ENCODE measurements at places on chromosomes 7 and 10.

- no peak for DNase-seq
Measured at GRCh38 chr10:4473977-4474376, 352.0 kb upstream of the AKR1E2 start.

DNA sequence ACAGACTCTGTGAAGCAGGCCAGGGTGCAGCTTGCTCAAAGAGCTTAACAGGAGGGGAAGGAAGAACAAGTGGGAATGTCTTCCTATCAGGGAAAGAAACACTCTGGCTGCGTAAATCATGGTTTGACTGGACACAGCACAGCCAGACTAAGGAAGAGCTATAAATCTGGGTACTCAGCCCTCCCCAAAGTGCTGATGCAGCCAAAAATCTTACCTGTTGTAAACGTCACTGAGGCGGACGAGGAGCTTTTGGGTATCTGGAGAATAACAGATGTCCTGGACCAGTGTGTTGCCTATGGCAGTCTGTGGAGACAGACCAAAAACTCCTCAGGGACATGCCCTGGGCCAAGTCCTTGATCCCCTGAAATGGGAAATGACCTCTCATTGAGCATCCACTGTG lies 43.1 kb upstream of the HNRNPH3 start:
- no peak for DNase-seq

DNA sequence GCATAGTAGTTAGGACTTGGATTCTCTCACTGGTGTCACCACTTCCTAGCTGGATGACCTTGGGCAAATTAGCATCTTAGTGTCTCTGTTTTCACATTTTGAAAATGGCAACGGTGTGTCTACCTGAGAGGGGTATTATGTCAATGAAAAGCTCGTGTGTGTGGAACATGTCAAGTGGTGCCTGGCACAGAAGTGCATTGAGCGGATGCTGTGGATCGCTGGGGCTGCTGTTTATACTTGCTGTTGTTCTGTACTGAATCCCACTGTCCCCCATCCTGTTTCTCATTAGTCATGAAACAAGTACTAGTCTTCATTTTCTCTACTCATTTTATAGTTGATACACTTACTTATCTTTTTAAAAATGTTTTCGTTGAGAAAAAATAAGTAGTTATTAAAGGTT lies 26.1 kb downstream of the RBM33 start:
- DNase-seq = no peak

GRCh38 chr10:11162828-11163599 lies 145.3 kb downstream of the CELF2 start:
- DNase-seq = no peak

DNA sequence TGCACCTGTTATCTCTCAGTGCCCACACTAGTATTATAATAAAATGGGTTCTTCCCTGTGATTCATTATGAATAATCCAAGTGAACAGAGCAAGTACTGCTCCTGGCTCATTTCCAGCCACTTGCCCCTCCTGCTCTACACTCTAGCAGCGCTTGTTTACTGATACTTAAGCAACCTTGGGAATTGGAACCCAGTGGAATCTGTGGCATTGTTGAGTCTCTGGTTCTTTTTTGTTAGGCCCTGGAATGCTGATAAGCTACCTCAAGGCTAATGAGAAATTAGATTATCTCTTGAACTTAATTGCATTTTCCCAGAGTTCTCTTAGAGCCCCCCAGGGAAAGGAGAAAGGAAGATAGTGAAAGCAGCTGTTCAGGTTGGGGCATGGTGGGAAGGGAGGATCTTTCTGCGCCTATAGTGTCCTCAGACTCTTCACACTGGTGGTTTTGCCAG lies 34.0 kb downstream of the PRKAR2B start:
- DNase-seq = peak; percentile 72

- no peak for DNase-seq
Measured at GRCh38 chr10:97207756-97208346, 22.1 kb upstream of the SLIT1 start.

GRCh38 chr10:70981171-70981836 lies 92.9 kb upstream of the PCBD1 start:
- no peak for DNase-seq

GRCh38 chr7:35359423-35359822 lies 105.5 kb upstream of the TBX20 start:
- DNase-seq = no peak

- DNase-seq = no peak
Measured at GRCh38 chr7:30302656-30303311, 18.4 kb downstream of the ZNRF2 start.

GRCh38 chr7:142720172-142720773 lies 29.0 kb upstream of the PRSS1 start:
- DNase-seq = no peak

DNA sequence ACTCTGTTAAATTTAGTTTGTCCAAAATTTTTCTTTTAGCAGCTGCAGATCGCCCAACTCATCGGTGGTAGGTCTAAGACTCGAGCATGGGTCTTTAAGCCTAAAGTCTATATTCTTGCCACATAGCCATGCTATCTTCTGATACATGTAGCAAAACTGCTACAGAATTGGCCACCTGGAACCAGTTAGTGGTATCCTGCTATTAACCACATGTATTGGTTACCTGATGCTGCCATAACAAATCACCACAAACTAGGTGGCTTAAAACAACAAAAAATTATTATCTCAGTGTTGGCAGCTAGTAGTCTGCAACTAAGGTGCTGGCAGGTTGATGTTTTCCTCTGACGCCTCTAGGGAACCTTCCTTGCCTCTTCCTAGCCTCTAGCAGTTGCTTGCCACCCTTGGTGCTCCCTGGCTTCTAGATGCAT lies 96.7 kb upstream of the PIK3CG start:
- DNase-seq = no peak

DNA sequence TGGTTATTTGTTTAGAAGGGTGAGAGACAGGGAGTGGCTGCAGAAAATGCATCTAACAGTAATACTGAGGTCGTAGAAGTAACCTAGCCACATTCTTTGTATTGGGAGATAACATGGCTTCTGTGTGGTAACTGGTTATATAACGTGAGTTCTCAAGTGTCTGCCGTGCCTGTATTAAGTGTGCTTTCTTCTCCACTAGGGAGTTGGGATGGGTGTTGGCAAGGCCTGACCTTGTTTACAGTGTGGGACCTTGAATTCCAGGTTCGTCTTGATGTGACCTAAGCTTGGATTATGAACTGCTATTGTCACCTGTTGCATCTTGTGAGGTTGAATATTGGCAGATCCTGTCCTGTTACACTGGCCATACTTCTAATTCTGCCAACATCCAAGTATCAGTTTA lies 145.3 kb upstream of the NAMPT start:
- DNase-seq = no peak

DNA sequence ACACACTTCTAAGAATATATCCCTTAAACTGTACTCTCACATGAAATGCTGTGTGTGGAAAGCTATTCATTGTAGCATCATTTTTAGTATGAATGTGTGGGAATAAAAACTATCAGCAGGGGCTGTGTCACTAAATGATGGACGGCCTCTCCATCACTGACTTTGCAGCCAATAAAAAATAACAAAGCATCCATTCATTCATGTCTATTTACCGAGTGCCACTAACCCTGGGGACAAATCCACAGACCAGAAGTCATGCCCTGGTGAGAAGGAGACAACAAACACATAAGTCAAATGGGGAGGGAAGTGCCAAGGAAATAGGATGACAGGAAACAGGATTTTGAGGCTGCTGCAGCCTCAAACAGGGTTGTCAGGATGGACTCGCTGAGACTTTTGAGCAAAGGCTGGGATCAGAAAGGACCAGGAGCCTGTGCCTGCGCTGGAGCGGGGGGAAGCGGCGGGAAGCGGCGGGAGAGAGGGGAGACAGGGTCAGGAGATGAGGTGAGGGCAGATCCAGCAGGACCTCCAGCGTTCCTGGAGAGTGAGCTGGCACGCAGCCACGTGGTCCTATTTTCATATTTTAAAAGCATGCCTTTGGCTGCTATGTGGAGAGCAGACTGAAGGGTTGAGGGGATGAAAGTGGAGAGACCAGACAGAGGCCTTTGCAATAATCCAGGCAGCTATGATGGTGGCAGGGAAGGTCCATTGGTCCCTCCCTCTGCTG lies 2.2 kb upstream of the NOM1 start:
- DNase-seq = peak; percentile 10

- DNase-seq = no peak
Measured at GRCh38 chr7:117435475-117436043, 8.3 kb upstream of the ASZ1 start.

GRCh38 chr7:51366930-51367613 lies 50.5 kb upstream of the COBL start:
- peak; percentile 89 for DNase-seq

GRCh38 chr7:21617916-21618390 lies 75.1 kb downstream of the DNAH11 start:
- peak; percentile 59 for DNase-seq
